ENCODE measurements at places on chromosomes 3 and 15.

DNA sequence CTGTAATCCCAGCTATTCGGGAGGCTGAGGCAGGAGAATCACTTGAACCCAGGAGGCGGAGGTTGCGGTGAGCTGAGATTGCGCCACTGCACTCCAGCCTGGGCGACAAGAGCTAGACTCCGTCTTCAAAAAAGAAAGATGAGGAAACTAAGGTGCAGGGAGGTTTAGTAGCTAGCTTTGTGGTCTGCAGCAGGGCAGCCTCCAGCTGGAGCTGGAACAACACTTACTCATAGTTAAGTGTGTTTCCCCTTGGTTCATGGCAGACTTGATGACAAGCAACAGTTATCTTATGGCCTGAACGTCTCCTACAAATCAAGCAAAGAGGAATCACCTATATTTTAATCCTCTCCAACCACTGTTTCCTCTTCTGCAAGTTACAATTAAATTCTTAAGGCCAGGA is 12.6 kb downstream of the KAT2B start:
- no peak for DNase-seq

GRCh38 chr15:60020736-60021135 is 16.6 kb downstream of the FOXB1 start:
- no peak for DNase-seq

- no peak for DNase-seq
Measured at GRCh38 chr3:123941121-123941520, 19.9 kb downstream of the CCDC14 start.

GRCh38 chr3:46677411-46677726 is 16.1 kb downstream of the ALS2CL start:
- DNase-seq = no peak

DNA sequence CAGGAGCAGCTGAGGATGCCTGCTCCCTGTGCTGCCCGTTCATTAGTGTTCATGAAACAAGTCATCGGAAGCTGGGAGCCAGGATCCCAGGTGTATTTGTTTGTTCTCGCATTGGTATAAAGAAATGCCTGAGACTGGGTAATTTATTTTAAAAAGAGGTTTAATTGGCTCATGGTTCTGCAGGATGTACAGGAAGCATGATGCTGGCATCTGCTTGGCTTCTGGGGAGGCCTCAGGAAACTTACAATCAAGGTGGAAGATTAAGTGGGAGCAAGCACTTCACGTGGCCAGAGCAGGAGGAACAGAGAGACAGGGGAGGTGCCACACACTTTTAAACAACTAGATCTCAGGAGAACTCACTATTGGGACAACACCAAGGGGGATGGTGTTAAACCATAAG is 5.5 kb upstream of the HYKK start:
- DNase-seq = no peak

DNA sequence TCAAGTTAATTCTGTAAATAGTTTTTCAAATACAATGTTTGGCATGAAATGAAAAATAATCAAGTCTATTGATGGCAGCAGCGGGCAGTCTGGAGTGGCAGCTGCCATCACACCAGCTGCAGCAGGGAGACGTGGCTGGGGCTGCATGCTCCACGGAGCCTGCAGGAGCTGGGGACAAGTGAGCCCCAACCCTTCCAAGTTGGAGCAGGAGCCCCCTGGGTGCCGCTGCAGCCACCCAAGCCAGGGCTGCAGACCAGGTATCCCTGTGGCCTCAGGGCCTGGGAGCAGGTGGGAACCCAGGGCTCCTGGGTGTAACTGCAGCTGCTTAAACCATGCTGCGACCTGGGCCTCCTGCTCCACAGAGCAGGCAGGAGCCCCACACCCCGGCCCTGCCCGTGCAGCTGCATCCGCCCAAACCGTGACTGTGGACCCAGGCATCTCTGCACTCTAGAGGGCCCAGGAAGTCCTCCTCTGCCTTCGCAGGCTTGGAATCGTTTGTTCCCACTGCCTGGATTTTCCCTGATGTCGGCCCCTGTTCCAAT is 257.4 kb downstream of the PLOD2 start:
- DNase-seq = no peak

DNA sequence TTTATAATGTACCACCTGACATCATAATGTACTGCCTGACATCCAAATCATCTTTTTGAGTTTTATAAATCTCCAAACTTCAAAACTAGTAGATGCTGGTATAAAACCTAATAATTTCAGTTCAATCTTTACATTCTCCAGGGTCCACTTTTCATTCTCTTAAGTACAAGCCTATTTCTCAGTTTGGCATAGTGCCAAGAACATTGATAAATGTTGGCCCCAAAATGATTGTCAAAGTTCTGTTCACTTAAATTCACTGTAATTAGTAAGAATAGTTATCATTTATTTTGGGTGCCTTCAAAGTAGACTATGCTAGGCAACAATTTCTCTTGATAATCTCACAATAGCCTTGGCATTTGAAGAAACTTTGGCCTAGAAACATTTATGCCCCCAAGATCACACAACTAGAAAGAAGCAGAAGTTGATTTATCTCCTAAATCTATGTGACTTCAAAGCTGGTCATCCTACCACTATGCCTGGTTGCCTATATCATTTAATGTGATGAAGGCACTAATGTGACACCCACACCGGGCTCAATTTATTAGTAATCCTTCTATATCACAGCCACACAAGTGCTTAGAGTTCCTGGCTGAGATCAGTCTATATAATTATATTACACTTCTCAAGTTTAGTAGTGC is 101.7 kb downstream of the ZNF609 start:
- no peak for DNase-seq

- DNase-seq = no peak
Measured at GRCh38 chr3:11224010-11224409, 48.2 kb upstream of the ATG7 start.

DNA sequence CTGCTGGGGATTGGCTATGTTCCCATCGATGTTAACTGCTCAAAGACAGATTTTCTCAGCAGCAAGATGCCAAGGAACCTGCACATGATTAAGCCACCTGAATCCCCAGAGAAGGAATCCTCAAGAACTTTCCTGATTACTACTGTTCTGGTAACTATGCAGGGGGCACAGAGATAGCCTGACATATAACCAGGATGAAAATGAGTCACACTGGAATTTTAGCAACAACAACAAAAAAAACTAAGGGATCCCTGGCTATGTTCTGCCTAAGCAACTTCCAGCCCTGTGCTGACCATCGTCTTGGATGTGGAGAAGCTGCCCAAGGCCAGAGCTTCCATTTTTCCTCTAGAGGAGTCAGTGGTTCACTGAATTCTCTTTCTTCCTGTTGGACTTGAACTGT is 13.8 kb downstream of the RIOX2 start:
- no peak for DNase-seq

- no peak for DNase-seq
Measured at GRCh38 chr3:54736459-54736858, 191.4 kb downstream of the LRTM1 start.

- no peak for DNase-seq
Measured at GRCh38 chr15:47415539-47415971, 301.8 kb upstream of the SEMA6D start.

DNA sequence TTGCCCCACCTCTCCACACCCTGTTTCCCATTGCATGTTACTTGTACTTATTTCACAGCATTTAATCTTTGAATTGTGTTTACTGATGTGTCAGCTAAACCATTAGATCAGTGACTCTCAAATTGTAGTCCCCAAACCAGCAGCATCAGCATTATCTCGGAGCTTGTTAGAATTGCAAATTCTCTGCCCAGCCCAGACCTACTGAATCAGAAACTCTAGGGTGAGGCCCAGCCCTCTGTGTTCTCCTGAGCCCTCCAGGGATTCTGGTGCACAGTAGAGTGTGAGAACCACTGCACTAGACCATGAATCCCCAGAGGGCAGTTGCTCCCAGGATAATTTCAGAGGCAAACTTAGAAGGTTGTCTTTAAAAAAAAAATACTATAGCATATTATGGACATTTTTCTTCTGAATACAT is 13.0 kb downstream of the PLD1 start:
- no peak for DNase-seq

DNA sequence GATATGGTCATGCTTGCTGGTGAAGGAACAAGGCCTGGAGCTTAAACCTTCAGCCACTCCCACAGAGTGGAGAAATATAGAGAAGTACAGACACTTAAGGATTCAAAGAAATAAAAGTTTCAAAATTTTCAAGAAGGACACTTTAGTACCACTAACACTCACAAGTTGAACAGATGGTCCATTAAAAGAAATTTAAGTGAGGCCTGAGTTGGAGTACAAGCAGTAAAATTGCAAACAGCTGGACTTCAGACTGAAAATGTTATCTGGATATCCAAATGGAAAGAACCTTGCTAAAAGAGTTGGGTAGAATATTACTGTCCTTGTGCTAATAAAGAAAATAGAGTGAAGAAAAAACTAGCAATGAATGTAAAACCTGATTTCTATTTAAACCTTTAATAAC is 397.1 kb upstream of the KCNMB2 start:
- DNase-seq = no peak
